ENCODE measurements at places on chromosomes 4 and X.

DNA sequence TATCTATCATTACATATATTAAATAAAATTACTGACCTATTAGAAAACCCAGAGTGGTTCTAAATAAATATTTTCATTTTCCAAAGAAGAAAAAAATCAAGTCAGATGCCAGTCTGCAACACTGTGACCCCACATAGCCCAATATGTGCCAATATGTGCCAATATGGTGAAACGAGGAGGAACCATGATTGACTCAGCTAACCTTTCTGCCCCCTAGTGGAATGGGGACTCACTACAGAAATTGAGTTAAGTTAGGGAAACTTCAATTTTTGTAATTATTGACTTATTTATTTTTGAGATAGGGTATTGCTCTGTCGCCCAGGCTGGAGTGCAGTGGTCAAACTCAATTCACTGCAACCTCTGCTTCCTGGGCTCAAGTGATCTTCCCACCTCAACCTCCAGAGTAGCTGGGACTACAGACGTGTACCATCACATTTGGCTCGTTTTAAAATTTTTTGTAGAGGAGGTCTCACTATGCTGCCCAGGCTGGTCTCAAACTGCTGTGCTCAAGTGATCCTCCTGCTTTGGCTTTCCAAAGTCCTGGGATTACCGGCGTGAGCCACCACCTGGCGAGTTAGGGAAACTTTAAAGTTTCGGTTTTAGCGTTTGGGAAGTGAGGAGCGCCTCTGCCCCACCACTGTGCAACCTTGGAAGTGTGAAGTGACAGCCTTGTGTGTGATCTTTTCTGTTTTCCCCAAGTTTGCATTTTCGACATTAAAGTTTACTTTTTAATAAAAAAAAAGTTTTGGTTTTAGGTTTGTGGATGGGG, 116.8 kb upstream of the SHISA3 start:
- no peak for DNase-seq

- no peak for DNase-seq
Measured at GRCh38 chr4:26120098-26120825, 200.6 kb upstream of the RBPJ start.

- DNase-seq, result no peak
Measured at GRCh38 chrX:16819634-16820033, 33.4 kb downstream of the TXLNG start.

- no peak for DNase-seq
Measured at GRCh38 chrX:15349046-15349445, 13.7 kb upstream of the PIGA start.

GRCh38 chr4:120472447-120473131, 405.9 kb upstream of the MAD2L1 start:
- no peak for DNase-seq

- DNase-seq, result no peak
Measured at GRCh38 chr4:138761638-138762220, 253.9 kb upstream of the NOCT start.

DNA sequence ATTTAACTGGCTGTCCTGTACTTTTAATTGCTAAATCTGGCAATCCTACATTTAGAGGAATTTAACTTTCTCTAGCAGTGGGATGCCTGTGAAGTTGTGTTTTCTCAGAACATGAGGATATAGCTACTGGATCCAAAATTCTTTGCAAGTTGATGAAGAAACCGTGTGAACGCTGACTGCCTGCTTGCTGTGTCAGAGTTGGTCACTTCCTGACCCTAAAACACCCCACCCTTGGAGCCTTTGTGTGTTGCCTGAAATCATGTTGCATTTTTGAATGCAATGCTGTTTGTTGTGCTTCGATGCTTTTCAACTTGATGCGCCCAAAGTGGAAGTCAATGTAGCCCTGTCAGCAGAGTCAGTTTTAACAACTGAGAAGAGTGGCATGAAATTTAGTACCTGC, 211.2 kb downstream of the ANK2 start:
- DNase-seq, result no peak

- DNase-seq, result no peak
Measured at GRCh38 chr4:113684534-113685091, 76.9 kb downstream of the CAMK2D start.

DNA sequence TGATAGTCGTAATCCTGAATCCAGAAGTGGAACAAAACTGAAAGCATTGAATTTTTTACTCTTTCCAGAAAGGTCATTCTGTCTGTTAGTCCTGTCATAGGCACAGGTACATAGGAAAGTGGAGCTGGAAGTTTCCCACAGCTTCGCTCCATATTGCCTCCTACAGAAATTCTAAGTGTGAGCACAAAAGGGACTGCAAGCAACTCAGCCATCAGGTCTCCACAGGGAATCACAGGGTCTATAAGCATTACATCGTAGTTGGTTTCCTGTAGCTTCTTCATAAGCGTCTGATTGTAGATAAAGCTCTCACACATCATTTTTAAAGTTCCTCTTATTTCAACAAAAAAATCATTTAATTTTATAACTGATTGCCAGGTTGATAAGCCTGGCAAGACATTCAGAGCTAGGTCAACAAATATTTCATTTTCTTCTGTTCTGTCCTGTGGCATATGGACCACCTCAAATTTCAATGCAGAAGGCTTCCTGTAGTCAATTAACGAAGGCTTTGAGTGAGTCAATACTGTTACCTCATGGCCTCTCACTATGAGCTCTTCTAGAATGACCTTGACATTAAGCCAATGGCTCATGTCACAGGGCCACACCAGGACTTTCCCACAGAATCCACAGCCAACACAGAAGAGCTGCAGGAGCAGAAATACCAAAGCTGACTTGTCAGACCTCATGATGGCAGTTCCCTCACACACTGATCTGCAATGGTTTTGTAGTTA, at the start of gene UGT2A3:
Gene UGT2A3, minus strand, starts transcription at position 727 of the 728 bp plus-strand sequence. Its CDS starts 44 bp downstream, at position 683.
- no peak for DNase-seq

DNA sequence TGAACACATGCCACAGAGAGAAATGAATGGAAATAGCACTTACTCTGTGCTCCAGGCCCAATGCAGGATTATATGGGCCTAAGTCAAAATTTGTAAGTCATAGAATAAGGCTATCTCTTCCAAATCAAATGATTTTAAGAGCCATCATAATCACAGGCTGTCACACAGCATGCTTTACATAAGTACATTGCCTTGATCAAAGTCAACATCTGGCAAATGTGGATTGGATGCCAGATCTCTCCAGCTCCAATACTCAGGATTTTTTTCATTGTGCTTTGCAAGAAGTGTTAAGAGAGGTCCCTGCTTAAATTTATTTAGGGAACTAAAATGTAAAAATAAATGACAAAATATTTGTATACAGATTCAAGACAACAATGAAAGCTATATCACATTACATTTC, 299.9 kb downstream of the PRDM5 start:
- DNase-seq, result no peak

- no peak for DNase-seq
Measured at GRCh38 chr4:61553557-61554125, 353.5 kb downstream of the ADGRL3 start.

- no peak for DNase-seq
Measured at GRCh38 chr4:153527690-153528089, 61.5 kb downstream of the TMEM131L start.

DNA sequence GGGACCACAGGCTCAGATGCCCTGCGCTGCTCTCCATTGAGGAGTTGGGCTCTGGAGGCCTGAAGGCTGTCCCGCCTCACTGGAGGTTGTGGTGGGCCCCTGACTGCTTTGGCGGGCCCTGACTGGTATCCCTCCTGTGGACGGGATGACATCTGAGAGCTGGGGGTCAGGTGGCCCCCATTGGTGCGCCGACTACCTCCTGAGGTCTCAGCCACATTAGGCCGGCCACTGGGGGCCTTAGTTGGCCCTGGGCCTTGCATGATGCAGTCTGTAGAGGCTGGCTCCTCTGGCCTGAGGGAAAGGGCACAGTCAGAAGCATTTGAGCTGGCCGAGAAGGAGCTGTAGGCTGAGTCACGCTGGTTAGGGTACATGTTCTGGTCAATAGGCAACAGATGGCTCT, 164.5 kb upstream of the DGKK start:
- no peak for DNase-seq

GRCh38 chrX:96394598-96394997, 290.0 kb upstream of the DIAPH2 start:
- no peak for DNase-seq

GRCh38 chr4:185567381-185568376, 32.4 kb upstream of the PDLIM3 start:
- DNase-seq, result no peak

GRCh38 chrX:46630141-46630540, 56.6 kb downstream of the CHST7 start:
- no peak for DNase-seq

DNA sequence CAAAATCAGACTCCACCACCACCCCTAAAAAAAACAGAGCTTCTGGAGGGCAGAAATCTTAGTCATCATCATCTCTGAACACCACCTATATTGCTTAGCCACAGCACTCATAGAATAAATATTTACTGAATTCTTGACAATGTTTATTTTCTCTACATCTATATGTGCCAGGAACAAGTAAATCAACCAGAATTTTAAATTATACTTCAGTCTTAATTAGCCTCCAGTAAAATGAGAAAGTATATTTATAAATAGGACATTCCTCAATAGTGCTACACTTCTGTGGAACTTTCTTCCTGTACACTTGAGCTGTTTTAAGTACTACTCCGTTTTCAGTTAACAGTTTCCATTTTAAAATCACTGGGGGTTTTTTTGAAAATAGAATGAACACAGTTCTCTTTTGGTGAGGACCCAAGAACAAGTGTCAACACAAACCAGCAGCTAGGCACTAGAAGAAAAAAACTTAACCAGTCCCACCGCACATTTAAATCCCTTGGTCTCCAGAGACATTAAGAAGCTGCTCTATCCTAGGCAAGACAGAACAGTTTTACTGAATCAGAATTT, 25.5 kb downstream of the SMIM14 start:
- DNase-seq, result no peak

DNA sequence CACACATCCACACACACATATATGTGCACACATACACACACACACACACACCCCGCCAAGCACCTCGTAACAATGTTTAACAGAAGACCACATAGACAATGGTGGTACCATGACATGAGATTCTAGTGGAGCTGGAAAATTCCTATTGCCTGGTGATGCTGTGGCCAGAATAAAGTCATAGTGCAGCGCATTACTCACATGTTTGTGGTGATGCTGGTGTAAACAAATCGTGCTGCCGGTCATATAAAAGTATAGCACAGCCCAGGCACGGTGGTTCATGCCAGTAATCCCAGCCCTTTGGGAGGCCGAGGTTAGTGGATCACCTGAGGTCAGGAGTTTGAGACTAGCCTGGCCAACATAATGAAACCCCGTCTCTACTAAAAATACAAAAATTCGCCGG, 275.2 kb downstream of the TRIML1 start:
- DNase-seq, result no peak

DNA sequence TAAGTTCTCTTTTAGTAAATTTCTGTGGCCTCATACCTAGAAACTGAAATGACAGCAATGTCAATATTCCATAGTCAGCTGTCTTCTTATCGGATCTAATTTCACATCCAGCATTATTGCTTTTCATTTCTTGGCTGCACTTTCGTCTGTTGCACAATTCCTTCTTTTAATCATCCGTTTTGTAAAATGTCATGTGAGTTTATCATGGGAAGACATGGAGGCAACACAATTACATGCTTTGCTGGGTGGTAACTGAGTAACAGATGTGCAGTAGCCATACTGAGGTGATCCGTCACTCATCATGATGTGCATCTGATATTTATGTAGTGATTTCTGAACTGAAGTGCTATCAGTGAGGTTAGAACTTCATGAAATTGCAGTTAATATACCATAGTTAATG, 68.3 kb upstream of the SLC7A11 start:
- DNase-seq, result no peak

- no peak for DNase-seq
Measured at GRCh38 chr4:182103614-182104319, 139.4 kb upstream of the TENM3 start.

- no peak for DNase-seq
Measured at GRCh38 chr4:42398171-42398870, 1.0 kb downstream of the SHISA3 start.

- no peak for DNase-seq
Measured at GRCh38 chrX:74232859-74233258, 71.1 kb upstream of the ZCCHC13 start.

Data from upper lobe of right lung (tissue), 1 donor.